ENCODE measurements at places on chromosomes 16 and 17.

GRCh38 chr17:19021622-19022083 is 17.1 kb upstream of the FAM83G start:
- no peak for DNase-seq

- DNase-seq: no peak
Measured at GRCh38 chr17:3213587-3213986, 6.1 kb downstream of the OR1A1 start.

DNA sequence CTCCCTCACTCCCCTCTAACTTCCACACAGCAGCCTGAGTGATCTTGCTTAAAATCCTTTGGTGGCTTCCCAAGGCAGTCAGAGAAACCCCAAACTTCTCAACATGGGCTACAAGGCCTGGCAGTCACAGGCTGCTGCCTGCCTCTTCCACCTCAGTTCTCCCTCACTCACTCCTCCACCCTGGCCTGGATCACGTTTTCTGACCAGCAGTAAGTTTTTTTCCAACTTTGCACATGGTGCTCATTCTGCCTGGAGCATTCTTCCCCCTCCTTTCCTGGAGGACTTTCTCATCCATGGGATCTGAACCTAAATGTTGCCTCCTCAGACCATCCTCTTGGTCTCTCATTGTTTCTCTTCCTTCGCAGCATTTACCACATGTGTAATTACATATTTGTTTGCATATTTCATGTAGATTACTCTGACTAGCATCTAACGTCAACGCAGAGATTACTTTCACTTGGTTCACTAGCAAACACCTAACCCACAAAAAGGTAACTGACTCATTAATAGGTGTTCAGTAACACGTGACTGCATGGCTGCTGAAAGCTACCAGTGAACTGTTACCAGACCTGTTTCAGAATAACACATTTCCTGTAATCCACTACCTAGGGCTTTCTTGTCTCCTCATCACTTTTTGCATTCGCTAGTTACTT is 17.1 kb downstream of the GNA13 start:
- no peak for DNase-seq

- no peak for DNase-seq
Measured at GRCh38 chr16:8935989-8936388, 27.7 kb downstream of the USP7 start.

DNA sequence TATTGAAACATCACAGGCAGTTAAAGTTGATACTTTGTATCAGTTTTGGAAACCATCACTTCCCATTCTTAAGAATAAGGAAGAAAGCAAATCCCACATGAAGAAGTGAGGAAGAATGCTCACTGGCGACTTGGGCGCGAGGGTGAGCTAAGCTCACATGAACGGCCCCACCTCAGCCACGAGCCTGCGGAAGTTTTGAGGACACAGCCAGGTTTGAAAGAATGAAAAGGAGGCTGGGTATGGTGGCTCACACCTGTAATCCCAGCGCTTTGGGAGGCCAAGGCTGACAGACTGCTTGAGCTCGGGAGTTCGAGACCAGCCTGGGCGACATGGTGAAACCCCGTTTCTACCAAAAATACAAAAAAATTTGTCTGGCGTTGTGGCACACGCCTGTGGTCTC is 110.3 kb upstream of the CHMP6 start:
- DNase-seq: no peak
